ENCODE measurements at places on chromosomes 2 and 18. TPM values are rescaled to one million over a fixed set of nuclear protein-coding genes. Genes with fewer than 3 reads are reported as not detected.

DNA sequence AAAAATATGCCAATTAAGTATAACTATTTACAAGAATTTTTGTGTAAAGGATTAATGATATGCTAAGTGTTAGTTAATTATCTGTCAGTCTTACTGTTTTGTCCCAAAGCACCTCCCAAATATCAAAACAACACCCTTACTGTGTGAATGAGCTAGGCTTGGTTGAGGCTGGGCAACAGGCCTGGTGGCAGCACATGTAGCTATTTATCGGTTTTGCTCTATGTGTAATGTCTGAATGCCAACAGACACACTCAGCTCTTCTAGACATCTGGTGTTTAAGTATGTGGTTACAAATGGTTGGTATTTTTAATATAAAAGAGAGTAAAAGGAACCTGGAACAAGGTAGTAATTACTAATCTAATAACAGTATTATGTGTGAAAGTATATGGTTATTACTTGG is 175.3 kb downstream of the RAB3GAP1 start:
- no peaks in the 10 kb centered on the region for H3K36me3 ChIP-seq
- H3K4me3 ChIP-seq: no peak overlapping the region
- H3K4me1 ChIP-seq: no peaks in the 10 kb centered on the region

DNA sequence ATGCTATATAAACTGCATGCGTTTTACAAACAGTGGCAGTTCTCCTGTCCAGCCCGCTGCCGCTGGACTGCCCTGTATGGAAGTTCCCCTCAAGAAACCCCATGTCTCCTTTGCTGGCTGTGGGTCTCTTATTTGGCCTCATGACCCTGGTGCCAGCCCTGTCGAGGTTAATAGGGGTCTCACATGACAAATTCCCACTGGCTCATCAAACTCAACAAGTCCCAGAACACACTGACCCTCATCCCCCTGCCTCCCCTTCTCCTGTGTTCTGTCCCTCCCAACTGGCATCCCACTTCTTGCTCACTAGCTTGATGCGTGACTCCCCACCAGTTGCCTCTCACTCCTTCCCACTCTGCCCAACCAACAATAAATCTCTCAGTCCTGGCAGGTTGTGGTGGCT is 137.6 kb upstream of the HS6ST1 start:
- peaks cover 19% of the 10 kb centered on the region for H3K4me1 ChIP-seq
- H3K4me3 ChIP-seq: no peak overlapping the region
- no peak overlapping the region for H3K27ac ChIP-seq
- H3K27me3 ChIP-seq: no peaks in the 10 kb centered on the region
- DNase-seq: peak; percentile 24

DNA sequence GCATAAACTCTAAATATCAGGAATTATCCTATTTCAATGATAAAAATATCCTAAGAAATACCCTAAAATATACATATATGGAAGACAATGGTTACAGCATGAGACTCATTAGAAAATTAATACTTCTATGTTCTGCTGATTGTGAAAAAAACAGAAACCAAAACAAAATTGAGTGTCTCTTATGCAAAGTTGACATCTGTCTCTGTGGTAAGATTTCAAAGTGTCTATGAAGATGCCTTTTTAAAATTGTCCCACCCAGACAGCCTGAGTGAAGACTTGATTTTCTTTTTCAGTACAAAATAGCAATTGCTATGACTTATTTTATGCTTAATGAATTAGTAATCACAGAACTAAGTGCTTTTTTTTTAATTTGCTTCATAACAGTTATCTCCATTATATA is 1368.4 kb upstream of the LRRTM1 start:
- no peaks in the 10 kb centered on the region for H3K4me1 ChIP-seq
- DNase-seq: no peak
- H3K27me3 ChIP-seq: no peaks in the 10 kb centered on the region

DNA sequence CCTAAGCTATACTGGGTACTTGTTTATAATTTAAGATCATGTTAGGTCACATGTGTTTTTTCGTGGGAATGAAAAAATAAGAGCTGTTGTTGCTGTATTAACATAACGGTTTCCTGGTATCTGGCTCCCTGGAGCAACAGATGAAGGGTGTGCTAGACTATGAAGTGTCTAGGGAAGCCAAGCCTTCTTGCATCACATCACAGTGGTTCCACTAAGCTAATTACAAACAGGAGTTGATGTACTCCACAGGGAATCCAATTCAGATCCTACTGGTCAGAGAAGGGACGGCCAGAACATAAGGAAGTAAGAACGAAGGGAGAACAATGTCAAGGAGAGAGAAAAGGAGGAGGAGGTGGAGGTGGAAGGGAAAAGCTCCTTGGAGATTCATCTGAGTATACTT is 193.0 kb upstream of the CYP26B1 start:
- H3K36me3 ChIP-seq: no peaks in the 10 kb centered on the region
- no peak overlapping the region for H3K4me3 ChIP-seq
- H3K27ac ChIP-seq: no peak overlapping the region
- H3K27me3 ChIP-seq: no peaks in the 10 kb centered on the region
- H3K4me1 ChIP-seq: no peaks in the 10 kb centered on the region

DNA sequence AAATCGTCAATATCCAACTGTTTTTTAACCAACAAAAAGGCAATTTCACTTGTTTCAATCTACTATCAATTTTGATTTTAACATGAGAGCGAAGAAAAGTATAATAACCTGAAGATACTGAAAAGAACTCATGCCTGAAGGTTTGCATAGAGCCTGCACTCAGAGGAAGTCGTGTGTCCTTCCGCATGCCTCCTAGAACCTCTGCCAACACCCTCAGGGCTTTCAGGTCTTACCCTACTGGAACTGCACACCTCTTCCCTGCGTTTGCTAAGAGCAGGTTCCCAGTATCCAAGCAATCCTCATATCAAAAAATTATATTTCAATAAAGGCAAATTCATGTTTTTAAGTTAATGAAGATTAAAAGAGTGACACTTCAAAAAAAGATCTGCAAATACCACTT is 74.7 kb downstream of the PIAS2 start:
- no peak overlapping the region for H3K27ac ChIP-seq
- H3K36me3 ChIP-seq: peaks cover 3% of the 10 kb centered on the region
- H3K4me3 ChIP-seq: no peak overlapping the region
- DNase-seq: no peak
- no peaks in the 10 kb centered on the region for H3K27me3 ChIP-seq
- H3K4me1 ChIP-seq: no peaks in the 10 kb centered on the region

GRCh38 chr2:236612737-236613136 is 43.1 kb downstream of the ACKR3 start:
- H3K4me1 ChIP-seq: peaks cover 12% of the 10 kb centered on the region
- no peaks in the 10 kb centered on the region for H3K36me3 ChIP-seq
- no peak overlapping the region for H3K4me3 ChIP-seq
- DNase-seq: no peak
- H3K27ac ChIP-seq: no peak overlapping the region

DNA sequence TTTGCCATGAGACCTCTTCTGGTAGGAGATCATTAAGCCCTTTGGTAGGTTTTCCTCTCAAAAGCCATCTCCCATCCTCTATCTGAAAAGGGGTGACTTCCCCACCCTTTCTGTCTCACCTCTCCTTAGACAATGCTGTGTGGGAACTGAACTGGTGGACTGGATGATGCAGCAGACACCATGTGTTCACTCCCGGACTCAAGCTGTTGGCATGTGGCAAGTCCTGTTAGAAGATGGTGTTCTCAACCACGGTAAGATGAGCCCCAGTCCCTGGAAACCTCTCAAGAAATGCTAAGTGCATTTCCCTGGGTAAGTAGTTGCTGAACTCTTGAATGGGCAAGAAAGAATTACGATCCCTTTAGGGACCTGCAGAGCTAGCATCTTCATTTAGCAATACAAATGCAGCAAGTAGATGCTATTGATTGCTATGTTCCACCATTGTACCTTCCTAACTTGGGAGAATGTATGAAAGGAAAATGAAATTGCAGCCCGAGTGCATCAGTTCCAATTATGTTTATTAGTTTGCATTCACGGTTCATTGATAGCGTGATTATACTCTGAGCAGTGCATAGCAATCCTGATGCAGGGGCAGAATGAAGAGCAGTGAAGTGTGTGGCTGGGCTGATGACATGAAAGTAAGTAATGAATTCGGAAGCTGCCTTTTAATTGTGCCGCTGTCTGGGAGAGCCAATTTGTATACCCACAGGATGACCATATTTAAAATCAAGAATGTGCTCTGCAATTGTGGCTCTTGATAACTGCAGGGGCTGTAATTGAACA is 110.0 kb upstream of the MAP3K20 start:
- no peak overlapping the region for H3K4me3 ChIP-seq
- no peaks in the 10 kb centered on the region for H3K27me3 ChIP-seq
- H3K27ac ChIP-seq: no peak overlapping the region
- no peaks in the 10 kb centered on the region for H3K36me3 ChIP-seq

GRCh38 chr2:15448250-15448839 is 112.8 kb downstream of the NBAS start:
- H3K36me3 ChIP-seq: no peaks in the 10 kb centered on the region
- H3K27ac ChIP-seq: no peak overlapping the region
- no peak overlapping the region for H3K4me3 ChIP-seq
- no peak for DNase-seq
- H3K27me3 ChIP-seq: no peaks in the 10 kb centered on the region

GRCh38 chr2:214098811-214099210 is 312.0 kb upstream of the VWC2L start:
- H3K4me1 ChIP-seq: no peaks in the 10 kb centered on the region
- no peak overlapping the region for H3K4me3 ChIP-seq
- no peaks in the 10 kb centered on the region for H3K27me3 ChIP-seq
- H3K36me3 ChIP-seq: no peaks in the 10 kb centered on the region

- no peak overlapping the region for H3K4me3 ChIP-seq
- no peaks in the 10 kb centered on the region for H3K4me1 ChIP-seq
- H3K27me3 ChIP-seq: no peaks in the 10 kb centered on the region
- H3K27ac ChIP-seq: no peak overlapping the region
- H3K36me3 ChIP-seq: no peaks in the 10 kb centered on the region
These were observed 538.0 kb downstream of the SLC4A3 start for GRCh38 chr2:220165401-220165800.

DNA sequence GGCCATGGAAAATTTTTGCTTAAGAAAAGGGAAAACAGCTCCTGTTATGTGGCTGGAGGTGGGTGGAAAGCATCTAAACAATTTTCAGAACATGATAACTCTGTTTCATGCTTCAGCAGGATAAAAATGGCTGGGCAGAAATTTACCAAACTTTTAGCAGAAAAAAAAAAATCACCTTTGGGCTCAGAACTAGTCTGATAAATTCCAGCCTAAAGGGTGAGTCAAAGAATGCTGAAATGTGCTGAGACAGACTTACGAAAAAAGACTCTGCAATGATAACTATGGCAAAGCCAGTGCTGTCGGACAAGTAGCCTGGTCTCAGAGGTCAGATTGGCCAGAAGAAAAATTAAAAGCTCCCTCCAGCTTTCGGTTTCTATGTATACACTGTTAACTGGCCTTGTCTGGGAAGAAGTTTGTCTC is 123.6 kb downstream of the LRATD1 start:
- H3K27ac ChIP-seq: no peak overlapping the region
- no peaks in the 10 kb centered on the region for H3K4me1 ChIP-seq
- DNase-seq: no peak

DNA sequence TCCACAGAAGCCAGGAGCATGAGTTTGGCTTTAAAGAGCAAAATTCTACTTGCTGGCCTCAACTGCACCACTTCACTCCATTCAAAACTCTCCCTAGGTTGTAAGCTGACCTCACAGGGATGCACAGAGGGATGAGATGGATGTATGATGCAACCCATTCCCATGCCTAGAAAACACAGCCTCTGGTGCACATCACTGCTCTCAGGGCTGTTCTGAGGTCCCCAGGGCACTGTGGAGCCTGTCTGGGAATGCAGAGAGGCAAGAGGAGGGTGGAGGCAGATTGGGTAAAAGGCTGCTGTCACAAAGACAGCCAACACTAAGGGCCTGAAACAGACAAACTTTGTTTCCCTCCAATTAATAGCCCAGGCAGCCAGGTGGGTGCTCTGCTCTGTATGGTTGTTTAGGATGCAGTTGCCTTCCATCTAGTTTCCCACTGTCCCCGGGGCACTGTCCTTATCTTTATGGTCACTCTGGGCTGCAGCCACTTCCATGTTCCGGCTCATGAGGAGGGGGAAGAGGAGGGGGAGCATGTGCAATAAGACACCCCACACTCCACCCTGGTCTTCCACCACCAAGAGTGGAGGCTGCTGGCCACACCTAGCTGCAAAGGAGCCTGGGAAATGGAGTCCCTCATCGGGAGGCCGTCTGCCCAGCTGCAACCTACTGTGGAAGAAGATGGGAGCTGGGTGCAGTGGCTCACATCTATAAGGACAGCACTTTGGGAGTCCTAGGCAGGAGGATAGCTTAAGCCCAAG is 7.0 kb downstream of the GPR45 start:
- no peaks in the 10 kb centered on the region for H3K27me3 ChIP-seq
- no peak overlapping the region for H3K4me3 ChIP-seq
- no peak overlapping the region for H3K27ac ChIP-seq
- H3K4me1 ChIP-seq: peaks cover 18% of the 10 kb centered on the region
- no peak for DNase-seq

GRCh38 chr2:117702098-117702497 is 112.4 kb upstream of the DDX18 start:
- H3K4me3 ChIP-seq: no peak overlapping the region
- DNase-seq: no peak
- H3K27ac ChIP-seq: no peak overlapping the region
- no peaks in the 10 kb centered on the region for H3K36me3 ChIP-seq

- no peaks in the 10 kb centered on the region for H3K36me3 ChIP-seq
- H3K4me3 ChIP-seq: no peak overlapping the region
- DNase-seq: no peak
- no peaks in the 10 kb centered on the region for H3K4me1 ChIP-seq
- no peak overlapping the region for H3K27ac ChIP-seq
- H3K27me3 ChIP-seq: no peaks in the 10 kb centered on the region
These were observed 784.6 kb upstream of the ZEB2 start for GRCh38 chr2:145304501-145304900.

DNA sequence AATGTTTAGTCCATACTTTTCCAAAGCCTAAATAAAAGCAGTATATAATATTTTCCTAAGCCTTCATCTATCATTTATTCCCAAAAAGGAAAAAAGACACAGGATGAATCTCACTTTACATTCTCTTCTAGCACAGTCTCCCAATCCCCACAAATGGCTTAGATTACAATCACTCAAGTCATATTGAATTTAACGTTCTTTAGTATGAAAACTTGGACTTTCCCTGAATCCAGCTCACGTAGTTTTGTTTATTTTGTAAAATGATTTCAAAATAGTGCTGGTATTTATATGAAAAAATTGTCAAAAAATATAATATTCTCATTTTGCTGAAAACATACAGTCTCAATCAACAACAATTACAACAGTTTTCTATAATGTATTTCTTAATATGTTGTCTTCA is 137.7 kb upstream of the CCDC150 start:
- no peaks in the 10 kb centered on the region for H3K4me1 ChIP-seq
- no peak overlapping the region for H3K4me3 ChIP-seq
- no peak overlapping the region for H3K27ac ChIP-seq
- no peak for DNase-seq
- no peaks in the 10 kb centered on the region for H3K27me3 ChIP-seq

The GALR1 gene
- total RNA-seq: not detected

The EFHD1 gene
- total RNA-seq: 0.66 TPM

The KCNG2 gene
- total RNA-seq: not detected

The DAW1 gene
- 0.16 TPM for total RNA-seq

The ALKAL2 gene
- total RNA-seq: not detected

The NEURL3 gene
- not detected for total RNA-seq

The PSMA8 gene
- total RNA-seq: not detected

The UGT1A3 gene
- not detected for total RNA-seq

The SULT1C4 gene
- 1.7 TPM for total RNA-seq

The CCDC85A gene
- 0.37 TPM for total RNA-seq

The SLC19A3 gene
- total RNA-seq: not detected

The PRKCE gene
- total RNA-seq: 43.3 TPM

The KCNS3 gene
- total RNA-seq: 4.9 TPM
